ENCODE measurements at places on chromosomes 6 and 20.

DNA sequence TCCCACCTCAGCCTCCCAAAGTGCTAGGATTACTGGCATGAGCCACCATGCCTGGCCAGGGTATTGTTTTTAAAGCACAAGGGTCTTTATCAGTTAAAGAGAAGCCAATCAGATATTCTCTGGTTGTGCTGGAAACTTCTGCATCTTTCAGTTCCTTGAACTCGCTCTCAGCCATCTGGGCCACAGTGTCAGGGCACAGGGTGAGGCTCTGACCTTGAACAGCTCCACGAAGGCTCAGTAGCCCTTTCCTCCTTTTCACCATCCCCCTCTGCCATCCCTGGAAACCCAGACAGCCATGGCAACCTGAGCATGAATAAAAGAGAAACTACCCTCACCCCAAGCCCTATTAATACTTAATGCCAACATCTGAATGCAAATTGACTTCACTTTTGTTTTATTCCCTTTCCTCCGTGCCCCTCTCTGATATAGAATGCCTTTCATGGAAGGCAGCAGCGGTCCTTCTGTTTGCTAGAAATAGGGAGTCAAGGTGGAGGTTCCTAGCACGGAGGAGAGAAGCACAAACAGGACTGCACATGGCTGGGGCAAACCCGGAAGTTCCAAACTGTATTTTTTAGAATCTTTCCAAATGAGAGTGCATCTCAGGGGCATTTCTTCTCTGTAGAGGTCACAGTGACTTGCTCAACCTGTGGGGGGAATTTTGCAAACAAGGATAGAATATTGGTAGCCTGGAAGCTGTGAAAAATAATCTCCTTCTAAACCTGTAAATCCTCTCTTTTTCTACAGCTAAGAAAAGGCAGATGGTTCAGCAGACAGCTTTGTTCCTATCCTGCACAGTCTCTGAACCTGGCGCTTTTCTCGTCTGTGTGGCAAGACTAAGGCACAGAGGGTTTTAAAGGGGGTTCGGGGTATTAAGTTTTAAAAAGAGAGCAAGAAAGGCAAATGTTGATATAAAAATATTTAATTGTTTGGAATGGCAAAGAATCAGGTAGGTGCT is 176.4 kb upstream of the RREB1 start:
- DNase-seq, result no peak

DNA sequence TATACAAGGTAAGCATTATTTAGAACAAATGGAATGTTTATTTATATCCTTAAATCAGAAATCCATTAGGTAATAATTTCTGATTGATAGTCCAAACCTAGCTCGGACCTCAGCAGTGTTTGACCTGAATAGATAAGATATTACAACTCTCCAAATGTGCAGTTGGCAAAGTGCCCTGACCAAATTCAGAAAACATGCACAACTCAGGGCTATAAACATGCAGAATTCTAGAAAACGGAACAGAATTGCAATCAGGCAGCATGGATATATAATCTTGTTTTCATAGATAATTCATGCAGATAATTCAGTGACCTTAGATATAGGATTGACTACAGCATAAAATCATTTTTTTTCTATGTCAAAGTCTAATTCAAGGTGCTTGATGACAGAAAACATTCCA is 626.6 kb upstream of the CITED2 start:
- no peak for DNase-seq

DNA sequence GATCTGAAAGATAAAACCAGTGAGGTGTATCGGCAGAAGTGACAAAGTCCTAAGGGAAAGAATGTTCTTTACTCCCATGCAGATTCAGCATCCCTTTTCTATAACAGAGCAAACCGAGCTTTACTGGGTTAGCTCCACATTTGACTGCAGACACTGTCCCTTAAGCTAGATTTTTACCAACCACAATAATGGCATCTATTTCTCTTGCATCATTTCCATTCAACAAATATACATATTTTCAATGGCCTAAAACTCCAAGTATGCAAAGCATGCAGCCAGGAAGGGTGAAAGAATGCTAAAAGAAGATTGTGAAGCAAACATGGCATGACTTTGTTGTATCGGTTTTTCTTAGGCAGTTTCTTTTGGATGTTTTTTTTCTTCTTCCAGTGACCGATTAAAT is 255.4 kb downstream of the OGFRL1 start:
- DNase-seq, result no peak

DNA sequence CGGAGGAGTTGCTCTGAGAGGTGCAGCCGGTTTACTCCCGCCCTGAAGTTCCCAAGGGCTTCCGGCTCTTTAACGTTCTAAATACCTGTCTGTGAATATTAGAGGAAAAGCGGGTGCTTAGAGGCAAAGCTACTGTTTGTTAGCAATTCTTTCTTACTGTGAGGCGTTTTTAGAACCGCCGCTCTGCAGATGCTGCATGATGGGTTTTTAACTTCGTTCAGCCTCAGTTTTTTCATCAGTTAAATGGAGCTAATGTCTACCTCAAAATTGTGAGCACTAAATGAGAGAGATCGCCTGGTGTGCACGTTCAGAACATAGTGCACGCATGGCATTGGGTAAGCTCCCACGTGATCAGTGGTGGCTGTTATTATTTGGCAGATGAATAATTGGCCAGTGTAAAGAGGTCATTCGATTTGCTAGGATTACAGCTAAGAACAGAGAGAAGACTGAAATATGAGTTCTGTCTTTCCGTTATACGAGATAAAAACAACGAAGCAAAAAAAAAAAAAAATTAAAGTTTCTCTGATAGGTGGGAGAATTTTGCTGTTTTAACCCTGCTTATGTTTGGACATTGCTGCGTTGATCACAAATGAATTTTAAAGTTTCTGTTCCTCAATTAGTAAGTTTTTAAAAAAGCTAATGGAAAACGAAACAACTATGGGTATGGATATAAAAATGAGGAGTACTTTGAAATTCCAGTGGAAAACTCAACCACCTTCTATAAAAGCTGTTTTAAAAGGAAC is 660 bp upstream of the TFB1M start:
- DNase-seq, result peak; percentile 76

DNA sequence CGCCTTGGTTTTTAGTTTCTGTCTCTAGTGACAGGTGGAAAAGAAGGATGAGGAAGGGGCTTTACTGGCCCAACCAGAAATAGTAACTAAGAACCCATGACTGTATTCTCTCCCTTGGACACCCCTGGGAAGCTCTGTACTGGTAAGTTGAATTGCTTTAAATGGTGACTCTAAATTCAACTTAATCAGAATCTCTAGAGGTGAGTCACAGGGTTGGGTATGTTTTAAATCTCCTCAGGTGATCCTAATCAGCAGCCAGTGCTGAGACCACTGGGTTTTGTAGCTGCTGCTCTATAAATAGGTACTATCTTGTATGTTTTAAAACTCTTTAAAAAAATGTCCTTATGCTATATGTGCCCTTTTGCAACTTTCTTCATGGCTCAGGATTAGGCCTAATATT is 314.0 kb upstream of the ECI2 start:
- DNase-seq, result no peak

DNA sequence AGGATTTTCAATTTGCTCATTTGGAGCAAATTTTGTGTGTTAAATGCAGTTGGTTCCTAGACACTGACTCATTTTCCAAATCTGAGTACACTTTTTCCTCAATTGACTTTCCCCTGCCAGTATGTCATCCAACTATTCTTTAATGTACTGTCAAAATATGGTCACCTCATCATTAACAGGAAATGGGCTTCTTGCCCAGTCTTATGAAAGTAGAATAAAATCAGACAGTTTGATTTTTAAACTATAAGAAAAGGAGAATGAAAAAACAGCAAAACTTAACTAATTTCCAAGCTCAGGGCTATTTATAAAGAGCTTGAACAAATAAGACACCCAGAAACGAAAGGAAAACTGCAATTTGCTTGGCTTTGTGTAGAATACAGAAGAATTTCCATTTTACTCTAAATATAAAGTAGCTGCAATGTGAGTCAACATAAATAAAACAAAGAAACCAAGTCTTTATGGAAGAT is 43.7 kb upstream of the RAB23 start:
- DNase-seq, result no peak

DNA sequence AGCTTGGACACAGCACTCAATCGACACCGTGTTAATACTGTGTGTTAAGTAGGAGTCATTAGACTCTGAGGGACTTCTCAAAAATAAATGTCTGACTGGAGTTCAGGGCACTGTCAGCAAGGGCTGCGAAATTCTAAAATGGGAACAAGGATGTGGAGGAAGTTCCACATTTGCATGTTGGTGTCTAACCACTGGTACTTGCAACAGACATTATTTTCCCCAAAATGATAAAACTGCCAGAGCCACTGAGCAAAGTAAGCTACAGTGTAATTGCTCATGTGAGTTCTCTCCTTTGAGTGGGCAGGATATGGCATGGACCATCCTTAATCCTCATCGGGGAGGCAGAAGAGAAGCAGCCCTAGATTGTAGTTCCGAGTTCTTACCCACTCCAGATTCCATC is 215.9 kb downstream of the SLC24A3 start:
- DNase-seq, result no peak

GRCh38 chr20:45322952-45323383 is 14.9 kb upstream of the MATN4 start:
- DNase-seq, result peak; percentile 14

- no peak for DNase-seq
Measured at GRCh38 chr6:161417717-161418462, 144.0 kb upstream of the AGPAT4 start.

- DNase-seq, result no peak
Measured at GRCh38 chr20:328027-328974, 2.9 kb downstream of the SOX12 start.

DNA sequence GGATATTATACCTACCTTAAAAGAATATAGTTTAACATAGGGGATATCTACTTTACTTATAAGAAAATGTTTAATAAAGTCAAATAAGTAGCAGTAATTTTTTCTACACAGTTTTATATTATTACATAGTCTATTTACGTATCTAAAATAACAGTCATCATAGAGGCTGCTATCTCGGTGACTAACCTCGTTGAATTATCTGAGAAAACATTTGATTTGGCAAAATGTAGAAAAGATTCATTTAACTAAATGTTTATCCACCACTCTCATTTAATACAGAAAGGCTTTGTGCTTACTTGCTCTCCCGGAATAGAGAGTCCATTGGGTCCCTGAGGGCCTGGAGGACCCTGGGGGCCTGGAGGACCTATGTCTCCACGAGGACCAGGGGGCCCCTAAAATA is 103.6 kb downstream of the COL12A1 start:
- DNase-seq, result no peak

DNA sequence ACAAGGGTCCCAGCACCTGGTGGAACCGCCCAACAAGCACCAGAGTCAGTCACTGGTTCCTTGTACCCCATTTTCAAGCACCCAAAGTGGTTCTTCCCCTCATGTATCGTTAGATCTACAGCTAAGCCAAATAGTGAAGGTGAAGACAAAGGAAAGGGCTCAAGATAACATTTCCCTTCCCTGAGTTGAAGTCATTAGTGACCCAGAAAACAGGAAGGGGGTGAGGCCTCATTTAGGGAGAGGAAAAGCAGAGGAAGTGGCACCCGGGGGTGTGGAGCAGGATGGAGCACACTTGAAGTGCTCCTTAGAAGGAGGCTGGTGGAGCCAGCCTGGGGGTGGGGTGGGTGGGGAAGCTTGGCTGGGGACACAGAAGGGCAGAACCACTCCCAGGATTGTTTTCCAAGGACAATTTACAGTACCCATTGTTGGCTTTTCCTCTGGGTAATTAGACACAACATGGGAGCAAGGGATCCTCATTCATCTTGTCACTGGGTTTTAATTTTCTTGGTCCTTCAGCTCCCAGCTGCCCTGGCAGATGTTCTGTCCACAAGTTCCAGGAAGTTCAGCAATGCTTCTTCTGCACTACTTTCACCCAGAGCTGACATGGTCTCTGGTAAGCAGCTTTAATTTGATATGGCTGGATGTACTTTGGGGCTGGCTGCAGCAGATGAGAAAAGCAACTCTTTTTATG is 73.3 kb upstream of the CD93 start:
- DNase-seq, result no peak

- peak; percentile 29 for DNase-seq
Measured at GRCh38 chr6:168877821-168878282, 375.8 kb downstream of the THBS2 start.

GRCh38 chr6:65819152-65819551 is 112.1 kb upstream of the EYS start:
- DNase-seq, result no peak

DNA sequence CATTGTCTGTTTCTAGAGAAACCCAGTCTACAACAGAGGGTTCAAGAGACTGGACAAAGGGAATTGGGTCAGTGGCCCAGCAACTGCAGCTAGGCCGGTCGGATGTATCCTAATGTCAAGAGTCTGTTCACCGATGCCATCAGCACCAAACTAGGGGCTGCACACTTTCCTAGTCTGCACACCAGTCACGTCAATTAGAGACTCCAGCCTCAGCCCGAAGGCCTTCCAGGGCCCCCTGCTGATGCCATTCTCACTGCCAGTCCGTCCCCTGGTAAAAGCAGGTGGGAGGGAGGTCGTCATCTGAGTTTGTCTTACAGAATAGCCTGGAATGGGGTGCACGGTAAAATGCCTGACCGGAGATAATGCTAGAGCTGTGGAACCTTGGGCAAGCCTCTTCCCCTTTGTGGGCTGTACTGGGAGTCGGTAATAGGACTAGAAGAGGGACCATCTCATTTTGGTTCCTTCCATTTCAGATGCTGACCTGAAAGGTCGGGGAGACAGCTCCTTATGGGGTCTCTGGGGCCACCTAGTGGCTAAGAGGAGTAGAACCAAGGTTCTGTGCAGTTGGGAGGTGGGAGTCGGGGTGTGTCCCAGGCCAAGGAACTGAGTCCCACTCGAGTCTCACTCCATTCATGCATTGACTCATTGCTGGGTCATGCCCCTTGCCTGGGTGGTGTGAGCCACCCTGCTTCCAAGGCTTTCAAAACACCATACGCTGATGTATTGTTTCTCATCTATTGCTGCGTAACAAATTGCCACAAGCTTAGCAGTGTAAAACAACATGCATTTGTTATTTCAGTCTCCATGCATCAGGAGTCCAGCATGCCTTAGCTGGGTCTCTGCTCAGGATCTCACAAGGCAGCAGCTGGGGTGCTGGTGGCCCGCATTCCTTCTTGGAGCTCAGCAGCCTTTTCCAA is 5.1 kb downstream of the SOX12 start:
- DNase-seq, result peak; percentile 79

GRCh38 chr20:62805711-62806382 is 1.2 kb downstream of the OGFR start:
- DNase-seq, result no peak

GRCh38 chr6:151147118-151147832 is 92.5 kb upstream of the AKAP12 start:
- no peak for DNase-seq

All from CD4-positive, alpha-beta T cell treated with Interleukin-10 for 1 hour (primary cell).